Liver (tissue), 10 donors: ENCODE measurements at places on chromosomes 7 and 10.
A peak's percentile ranks its signal among the peaks of the same experiment; 100 is the strongest.

GRCh38 chr7:84091318-84091717, 103.3 kb downstream of the SEMA3A start:
- no peak for DNase-seq

DNA sequence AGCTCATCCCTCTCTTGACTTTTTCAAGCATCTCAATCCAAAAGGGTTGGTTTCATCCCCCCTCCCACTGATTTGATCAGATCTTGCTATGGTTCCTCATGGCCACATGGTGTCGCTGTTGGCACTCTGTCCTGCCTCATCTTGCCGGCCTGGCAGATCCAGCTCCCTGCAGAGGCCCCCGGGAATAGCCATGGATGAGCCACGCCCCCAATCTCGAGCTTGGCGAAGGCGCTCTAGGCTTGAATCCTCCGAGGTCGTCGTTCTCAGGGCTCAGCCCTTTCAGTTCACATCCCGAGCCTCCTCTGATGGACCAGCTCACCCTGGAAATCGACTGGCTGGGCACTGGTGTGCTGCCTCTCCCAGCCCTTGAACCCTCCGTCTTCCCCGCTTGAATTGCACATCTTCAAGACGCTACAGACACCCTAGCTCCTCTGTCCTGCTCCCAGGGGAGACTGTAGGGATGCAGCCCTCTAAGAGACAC, 628.7 kb downstream of the TYW1 start:
- peak; percentile 67 for DNase-seq

DNA sequence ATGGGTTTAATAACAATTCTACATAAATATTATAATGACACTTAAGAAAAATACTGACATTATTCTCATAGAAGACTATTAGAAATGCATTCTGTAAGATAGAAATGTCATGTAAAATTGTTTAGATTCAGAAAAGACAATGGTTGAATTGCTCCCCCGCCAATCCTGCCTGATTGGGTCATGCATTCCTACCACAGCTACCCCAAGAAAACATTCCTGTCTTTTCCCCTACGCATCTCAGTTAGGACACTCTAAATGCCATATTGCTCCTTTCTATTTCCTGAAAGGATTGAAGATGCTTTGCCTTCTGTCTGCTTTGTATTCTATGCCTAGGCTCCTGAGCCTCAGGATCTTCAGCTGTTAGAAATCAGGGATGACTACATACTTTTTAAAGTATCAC, 109.4 kb downstream of the DGKB start:
- no peak for DNase-seq

GRCh38 chr7:21495731-21496130, 47.1 kb upstream of the DNAH11 start:
- no peak for DNase-seq

GRCh38 chr10:21369697-21370096, 155.8 kb downstream of the SKIDA1 start:
- DNase-seq: no peak
